Amniotic epithelial cell (primary cell): ENCODE measurements at places on chromosomes 1 and 21.

DNA sequence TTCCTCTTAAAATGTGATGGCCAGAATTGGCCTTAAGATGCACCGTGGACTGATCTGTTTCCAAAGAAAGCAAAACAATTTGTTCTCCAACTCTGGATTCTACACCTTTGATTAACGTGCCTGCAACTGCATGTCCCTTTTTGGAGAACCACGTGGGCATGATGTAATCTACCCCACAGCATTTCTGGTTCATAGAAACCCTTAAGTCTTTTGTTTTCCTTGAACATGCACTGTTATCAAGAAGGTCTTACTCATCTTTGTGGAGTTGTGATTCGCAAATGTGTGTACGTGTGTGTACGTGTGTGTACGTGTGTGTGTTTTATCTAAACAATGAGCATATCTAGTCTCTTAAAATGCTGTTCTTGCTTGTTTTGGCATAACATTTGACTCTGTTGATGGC lies 57.8 kb downstream of the LPAR3 start:
- peak; percentile 12 for DNase-seq

DNA sequence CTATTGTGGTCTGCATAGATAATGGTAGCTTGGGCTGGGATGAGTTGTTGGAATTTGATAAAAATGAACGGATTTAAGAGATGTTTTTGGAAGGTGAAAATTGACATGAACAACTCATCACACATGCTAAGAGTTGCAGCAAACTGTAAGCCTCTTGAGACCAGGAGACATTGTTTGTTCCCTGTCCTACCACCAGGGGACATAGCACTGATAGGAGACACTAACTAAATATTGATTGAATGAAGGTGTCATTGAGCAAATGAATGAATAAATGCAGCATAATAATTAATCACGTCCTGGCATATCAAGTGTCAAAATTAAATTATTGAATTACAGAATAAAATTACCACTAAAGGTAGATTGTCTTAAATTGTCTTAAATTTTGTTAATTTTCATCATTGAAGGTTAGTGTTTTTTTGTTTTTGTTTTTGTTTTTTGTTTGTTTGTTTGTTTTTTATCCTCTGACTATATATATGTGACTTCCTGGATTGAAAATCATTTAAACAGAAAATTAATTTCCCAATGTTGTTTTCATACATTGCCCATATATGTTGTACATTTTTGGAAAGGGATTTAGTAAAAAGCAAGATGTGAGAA lies 285.3 kb upstream of the C1orf105 start:
- no peak for DNase-seq

DNA sequence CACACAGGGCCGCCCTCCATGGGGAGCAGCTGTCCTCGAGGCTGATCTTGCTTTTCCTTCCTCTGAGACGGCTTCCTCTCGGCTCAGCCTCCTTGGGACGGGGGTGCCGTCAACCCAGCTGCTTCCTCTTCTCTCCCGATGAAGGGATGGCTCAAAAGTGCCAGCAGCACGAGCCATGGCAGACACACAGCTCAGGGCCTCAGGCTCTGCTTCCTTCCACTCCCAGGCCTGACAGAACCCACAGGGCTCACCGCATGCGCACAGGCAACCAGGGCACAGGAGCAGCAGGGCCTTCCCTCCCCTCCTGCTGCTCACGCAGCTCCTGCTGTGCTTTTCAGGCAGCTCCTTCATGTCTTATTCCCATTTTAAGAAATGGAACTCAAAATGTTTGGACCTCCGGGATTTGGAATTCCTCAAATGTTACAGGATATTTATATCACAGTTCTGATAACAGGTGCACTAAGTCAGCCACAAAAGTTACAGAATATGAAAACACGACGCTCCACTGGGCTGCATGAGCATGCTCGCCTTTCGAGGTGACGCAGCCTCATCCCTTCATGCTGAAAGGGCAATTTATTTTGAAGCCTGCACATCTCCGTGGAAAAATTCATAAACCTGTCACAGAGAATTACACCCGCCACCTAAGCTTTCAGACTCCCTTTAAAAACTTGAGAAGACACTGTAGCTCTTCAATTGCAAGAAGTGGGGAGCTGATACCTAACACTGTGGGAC lies 84.4 kb downstream of the HSF2BP start:
- no peak for DNase-seq

DNA sequence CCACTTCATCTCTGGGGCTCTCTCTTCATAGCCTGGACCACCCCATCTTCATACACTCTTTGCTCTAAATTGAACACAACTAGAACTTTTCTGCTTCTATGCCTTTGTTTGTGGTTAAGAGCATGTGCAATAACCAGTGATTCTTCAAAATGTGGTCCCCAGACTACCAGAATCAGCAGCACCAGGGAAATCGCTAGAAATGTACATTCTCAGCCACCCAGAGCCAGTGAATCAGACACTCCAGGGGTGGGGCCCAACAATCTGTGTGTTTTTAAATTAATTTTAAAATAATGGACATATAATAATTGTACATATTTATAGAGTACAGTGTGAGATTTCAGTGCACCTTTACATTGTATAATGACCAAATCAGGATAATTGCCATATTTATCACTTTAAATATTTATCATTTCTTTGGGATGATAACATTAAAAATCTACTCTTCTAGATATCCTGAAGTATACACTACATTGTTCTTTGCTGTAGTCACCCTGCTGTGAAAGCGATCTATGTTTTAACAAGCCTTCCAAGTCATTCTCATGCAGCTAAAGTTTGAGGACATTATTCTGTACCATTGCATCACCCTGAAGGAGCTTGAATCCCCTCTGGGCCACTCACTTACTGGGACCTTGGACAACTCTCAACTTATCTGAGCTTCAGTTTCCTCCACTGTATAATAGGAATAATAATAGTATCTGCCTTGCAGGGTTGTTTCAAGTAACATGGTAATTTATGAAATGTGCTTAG lies 10.8 kb downstream of the GRHL3 start:
- DNase-seq = peak; percentile 26

GRCh38 chr1:69492286-69492685 lies 75.4 kb upstream of the LRRC7 start:
- DNase-seq = peak; percentile 26

- DNase-seq = peak; percentile 70
These were observed 42.3 kb downstream of the STYXL2 start for GRCh38 chr1:167136191-167136614.

DNA sequence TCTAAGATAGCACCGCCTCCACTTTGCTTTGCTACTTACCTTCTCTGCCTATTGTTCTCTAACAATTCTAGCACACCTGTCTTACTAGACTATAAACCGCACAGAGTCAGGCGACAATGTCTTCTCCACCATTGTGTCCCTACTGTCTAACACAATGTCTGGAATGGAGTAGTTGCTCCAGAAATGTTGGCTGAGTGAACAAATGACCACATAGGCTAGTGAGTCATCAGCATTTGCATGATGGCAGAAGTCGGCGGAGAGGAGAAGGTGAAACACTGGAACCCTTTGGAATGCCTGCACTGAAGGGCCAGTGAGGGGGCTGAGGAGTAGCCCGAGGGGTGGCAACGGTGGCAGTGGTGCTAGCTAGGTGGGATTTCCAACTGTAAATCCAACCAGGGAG lies 14.0 kb upstream of the PABPC4 start:
- peak; percentile 60 for DNase-seq

DNA sequence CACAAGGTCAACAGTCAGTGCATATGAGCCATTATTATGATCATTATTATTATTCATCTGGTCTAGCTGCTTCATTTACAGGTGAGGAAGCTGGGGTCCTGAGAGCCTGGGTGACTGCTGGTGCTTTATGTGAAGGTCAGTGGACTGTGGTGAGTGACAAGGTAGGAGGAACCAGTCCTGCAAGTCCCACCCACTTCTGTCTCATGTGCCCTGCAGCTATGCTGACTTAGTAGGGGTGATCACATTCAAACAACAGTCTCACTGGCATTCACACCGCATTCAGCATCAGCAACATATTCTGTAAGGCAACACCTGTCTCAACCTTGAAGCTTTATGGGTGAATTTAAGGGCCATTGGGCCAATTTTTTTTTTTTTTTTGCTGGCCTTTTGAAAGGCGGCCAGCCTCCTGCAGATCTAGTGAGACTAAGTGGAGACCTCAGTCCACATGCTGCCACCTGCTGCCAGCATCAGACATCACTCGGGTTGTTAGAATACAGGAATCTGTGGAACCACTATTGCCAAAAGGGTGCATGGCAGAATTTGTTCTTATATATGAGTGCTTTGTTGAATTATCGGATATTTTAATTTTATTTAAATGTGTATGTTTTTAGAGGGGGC lies 59.9 kb upstream of the CACNA1E start:
- DNase-seq = peak; percentile 7

GRCh38 chr1:219120624-219121544 lies 52.8 kb upstream of the LYPLAL1 start:
- peak; percentile 80 for DNase-seq

- DNase-seq = peak; percentile 76
These were observed 12.9 kb downstream of the TSPAN2 start for GRCh38 chr1:115076384-115076915.

- no peak for DNase-seq
These were observed 36.6 kb downstream of the ELF3 start for GRCh38 chr1:202046748-202047708.
